Stimulated activated CD4-positive, alpha-beta T cell treated with anti-CD3 and anti-CD28 coated beads, TNF-alpha, amount 100 ng/mL, for 1 hour (primary cell): ENCODE measurements at places on chromosomes 3 and 15.

GRCh38 chr3:196763179-196763578 lies 23.5 kb downstream of the PAK2 start:
- DNase-seq, result no peak

- DNase-seq, result no peak
Observed at GRCh38 chr3:121330634-121331033, 215.2 kb downstream of the POLQ start.

DNA sequence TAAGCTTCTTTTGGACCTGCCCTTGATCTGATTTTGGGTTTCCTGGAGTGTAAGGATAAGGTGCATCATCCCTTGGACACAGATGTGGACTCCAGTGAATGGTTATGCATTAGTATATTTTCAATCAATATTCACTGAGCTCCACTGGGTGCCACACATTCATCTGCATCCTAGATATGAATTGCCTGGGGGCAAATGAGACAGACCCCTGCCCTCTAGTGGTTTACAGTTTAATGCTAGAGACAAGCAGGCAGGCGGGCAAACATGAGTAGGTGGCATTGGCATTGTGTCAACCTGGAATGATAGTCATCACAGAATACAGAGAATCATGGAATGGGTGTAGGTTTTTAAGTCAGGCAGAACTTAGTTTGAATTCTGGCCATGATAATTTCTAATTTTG lies 252.5 kb upstream of the SOX14 start:
- DNase-seq, result no peak

DNA sequence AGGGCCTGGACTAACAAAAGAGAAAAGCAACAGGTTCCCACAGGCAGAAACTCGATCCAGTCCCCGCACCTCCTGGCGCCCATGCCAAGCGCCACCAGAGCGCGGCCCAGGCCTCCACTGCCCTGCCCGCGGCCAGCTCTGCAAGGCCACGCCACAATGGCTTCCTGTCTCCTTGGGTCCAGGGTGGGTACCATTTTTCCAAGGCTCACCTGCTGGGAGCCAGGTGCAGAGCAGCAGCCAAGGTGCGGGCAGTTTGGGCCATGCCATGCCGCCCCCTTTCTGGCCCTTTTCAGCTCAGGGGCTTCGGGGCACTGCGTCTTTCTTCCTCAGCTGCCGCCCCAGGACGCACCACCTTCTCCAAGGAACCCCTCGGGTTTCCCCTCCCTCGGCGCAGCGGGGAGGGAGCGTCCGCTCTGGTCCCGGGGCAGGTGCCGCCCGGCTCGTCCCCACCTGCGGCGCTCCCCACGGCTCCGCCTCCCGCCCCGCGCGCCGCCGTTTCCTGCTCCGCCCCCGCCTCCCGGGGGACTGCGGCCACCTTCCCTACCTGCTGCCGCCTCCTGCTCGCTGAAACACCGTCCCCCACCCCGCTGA lies at the start of gene ILDR1:
Gene ILDR1 (minus strand): TSS at position 437 of the 591 bp plus-strand sequence. CDS start 170 bp downstream, at position 267.
- DNase-seq, result no peak

DNA sequence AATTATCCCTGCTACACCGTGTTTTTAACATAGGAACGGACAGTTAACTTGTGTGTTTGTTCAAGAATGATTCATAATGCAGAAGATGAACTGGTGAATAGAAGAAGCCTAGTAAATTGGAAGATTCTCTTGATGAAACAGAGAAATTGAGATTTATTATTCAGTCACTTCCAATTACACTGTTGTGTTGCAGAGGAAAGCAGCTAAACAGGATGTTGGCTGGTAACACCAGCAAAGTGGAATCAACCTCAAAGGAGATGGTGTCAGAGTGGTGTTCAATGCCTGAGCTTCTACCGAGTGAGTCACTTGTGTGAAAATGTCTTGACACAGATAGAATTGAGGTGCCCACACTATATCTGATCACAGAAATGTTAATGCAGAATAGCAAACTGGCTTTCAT lies 399.6 kb downstream of the LPP start:
- DNase-seq, result no peak

DNA sequence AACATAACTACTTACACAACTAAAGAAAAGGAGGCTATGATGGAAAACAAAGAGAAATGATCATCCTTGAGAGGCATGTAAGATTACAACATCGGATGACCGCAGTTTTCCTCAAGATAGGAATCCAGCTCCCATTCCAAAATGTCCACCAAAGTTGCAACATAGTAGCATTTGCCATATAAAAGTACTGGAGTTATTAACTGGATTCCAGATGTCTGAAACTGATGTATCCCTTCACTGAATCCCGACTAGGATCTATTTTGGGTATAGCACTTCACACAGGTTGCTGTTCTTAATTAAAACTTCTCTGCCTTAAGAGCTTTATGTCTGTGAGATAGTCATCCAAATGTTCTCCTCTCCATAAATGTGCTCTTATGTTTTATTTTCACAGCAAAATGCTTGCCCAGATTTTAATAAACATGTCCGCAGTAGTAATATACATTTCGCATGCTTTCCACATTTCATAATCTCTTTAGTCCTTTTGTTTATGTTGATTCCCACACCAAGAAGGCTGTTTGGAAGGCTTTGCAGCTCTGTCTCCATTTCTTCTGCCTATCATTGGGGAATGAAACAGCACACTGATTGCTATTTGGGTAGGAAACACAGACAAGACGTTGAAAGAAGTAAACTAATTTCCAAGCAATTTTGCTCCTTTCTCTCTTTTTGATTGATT lies 716.5 kb upstream of the CFAP20DC start:
- DNase-seq, result no peak

DNA sequence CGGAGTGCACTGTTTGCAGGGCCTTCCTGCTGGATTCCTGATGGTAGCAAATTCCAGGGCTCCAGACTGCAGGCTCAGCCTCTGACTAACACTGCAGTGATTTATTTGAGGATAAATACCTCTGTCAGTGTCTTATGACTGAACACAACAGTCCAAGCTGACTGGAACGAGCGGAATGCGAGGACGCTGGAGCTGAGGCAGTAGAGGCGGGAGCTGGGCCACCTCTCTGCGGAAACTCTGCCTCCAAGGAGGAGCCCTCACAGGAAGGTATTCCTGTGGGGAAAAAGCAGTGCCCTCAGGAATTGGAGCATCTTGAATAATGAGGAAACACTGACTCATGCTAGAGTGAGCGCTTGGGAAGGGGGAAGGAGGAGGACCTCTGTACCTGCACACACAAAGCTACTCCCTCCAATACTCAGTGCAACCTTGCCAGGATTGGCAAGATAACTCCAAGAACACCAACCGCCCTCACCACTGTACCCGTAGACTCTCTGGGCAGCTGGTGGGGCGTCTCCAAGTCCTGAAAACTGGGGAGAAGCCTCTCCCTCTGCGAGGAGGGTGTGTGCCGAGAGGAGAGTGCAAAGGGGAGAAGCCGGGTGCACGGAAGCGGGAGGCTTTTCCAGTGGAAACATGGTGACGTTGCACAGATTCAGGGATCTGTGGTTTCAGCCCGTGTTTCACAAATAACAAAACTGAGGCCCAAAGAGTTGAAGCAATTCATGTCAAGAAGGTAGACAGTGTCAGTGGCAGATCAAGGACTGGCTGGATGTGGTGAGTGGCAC lies 43.0 kb downstream of the VGLL4 start:
- no peak for DNase-seq

DNA sequence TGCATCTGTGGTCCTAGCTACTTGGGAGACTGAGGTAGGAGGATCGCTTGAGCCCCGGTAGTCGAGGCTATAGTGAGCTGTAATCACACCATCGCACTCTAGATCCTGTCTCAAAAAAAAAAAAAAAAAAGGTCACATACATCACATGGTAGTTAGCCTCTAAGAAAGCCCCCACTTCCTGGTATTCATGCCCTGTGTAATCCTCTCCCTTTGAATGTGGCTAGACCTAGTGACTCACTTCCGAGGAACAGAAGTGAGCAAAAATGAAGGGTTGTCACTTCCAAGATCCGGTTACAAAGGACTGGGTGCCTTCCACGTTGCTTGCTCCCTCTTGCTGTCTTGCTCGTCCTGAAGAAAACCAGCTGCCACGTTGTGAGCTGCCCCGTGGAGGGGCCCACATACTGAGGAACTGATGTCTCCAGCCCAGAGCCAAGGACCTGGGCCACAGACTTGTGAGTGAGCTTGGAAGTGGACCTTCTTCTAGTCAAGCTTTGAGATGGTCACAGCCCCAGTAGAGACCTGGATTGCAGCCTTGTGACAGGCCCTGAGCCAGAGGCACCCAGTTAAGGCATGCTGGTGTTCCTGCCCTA lies 12.6 kb upstream of the LCTL start:
- DNase-seq, result no peak

DNA sequence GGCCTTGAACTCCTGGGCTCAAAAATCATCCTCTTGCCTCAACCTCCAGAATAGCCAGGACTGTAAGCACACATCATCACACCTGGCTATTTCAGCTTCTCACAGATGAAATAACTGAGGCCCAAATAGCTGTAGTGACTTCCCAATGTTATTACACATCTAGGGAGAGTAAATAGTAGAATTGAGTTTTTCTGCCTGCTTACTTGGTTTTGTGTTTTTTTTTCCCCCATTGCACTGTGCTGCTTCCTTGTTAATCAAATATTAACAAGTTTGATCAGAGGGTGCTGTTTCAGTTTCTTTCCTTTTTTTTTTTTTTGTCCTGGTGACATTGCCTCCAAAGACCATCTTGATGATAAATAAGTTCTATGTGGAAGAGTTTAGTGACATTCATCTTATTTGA lies 23.4 kb downstream of the ZNF609 start:
- DNase-seq, result no peak

- DNase-seq, result no peak
Observed at GRCh38 chr15:27601239-27601960, 497.7 kb downstream of the OCA2 start.

DNA sequence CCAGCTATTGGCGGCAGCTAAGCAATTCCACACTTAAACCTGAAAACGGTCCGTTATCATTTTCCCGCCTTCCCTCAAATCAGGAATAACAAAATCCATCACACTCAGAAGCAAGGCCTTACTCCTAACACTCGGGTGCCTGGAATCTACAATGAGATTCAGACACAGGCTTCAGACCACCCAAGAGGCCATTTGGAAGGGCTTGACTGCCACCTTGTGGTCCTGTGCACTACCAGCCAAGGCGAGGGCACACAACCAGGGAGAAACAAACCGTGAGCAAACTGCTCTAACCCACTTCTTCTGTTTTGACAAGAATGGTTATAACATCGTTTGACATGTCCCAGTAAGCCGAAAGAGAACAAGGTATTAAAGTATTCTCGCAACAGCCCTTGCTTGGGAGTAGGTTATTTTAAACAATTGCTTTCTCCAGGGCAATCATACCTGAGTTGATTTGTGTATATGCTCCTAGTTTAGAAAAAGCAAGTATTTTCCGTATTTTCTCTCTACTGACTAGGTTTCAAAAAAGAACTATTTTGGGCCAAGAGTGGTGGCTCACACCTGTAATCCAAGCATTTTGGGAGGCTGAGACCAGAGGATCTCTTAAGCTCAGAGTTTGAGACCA lies 40.1 kb upstream of the TAFA4 start:
- no peak for DNase-seq

DNA sequence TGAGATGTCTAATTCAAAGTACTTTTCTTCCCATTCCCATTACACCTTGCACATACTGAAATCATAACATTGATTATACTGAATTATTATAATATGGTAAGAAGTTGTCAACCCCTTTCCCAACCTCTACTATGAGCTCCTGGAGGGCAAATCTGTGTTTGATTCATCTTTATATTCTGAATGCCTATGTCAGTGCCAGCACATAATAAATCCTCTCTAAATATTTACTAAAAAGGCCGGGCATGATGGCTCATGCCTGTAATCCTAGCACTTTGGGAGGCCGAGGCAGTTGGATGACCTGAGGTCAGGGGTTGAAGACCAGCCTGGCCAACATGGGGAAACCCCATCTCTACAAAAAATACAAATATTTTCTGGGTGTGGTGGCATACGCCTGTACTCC lies 392.5 kb upstream of the CADM2 start:
- DNase-seq, result no peak

GRCh38 chr3:72991522-72991921 lies 5.1 kb upstream of the PPP4R2 start:
- DNase-seq, result no peak

DNA sequence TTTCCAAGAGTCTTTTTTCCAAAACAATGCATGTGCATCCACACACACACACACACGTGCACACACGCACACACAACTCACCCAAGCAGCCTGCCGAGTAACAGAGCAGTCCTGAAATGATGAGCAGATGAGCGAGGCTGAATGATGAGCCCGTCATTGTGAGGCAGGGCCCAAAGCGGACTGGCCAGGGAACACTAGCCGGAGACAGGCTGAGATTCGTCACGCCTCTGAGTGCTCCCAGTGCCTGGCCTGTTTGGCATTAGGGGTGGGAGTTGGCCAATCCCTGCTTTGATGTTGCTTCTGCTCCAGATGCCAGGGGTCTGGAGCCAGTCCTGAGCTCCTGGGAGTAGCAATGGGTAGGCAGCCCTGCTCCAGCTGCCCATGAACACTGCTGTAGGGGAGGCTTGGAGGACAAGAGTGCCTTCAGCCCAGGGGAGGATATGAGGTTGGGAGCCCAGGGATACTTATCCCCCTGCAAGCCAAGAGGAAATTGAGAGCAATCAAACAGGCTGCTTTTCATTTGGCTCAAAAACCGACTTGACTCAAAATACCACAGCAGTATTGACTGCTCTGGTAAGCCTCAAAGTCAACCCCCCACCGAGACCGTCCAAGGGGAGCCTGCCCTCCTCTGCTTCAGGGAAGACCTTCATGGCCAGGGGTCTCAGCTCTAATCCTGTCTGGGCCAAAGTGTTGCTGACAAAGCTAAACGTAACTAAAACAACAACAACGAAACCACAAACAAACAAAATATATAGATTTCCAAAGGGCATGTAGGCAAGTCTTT lies 22.9 kb downstream of the COLQ start:
- DNase-seq, result no peak

GRCh38 chr3:14375192-14375591 lies 27.2 kb upstream of the SLC6A6 start:
- no peak for DNase-seq

- no peak for DNase-seq
Observed at GRCh38 chr15:91369823-91370222, 269.8 kb downstream of the SV2B start.

DNA sequence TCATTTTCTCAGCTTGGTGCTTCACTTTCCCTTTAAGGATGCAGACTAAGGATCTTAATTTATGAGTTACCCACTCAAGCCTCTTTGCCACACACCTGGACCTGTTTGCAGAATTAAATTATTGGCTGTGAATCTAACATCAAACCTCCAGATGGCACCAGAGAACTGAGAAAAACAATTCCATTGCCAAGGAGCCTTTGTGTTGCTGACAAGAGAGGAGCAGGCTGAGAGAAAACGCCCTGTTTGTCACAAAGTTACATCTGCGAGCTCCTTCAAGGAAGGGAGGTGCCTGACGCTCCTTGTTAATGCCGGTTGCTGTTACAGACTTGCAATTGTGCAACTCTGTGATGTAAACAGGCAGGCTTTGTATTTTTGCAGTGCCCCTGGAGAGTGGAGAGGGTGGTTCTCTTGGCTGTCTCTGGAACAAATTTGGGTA lies 36.3 kb upstream of the TMC3 start:
- DNase-seq, result no peak
